T-cell (primary cell): ENCODE measurements at places on chromosomes 5 and 9. TPM values are rescaled to one million over a fixed set of nuclear protein-coding genes. Genes with fewer than 3 reads are reported as not detected.

GRCh38 chr9:2567922-2568321 lies 53.7 kb upstream of the VLDLR start:
- DNase-seq, result no peak

Gene CDC25C
- not detected for total RNA-seq

GRCh38 chr5:138925090-138925635 lies 50.0 kb upstream of the LRRTM2 start:
- no peak for DNase-seq

Gene GPRIN1
- 1.2 TPM for total RNA-seq

Gene LCN15
- not detected for total RNA-seq

Gene PCDHGC5
- not detected for total RNA-seq

GRCh38 chr9:75084081-75084672 lies 3.8 kb downstream of the NMRK1 start:
- DNase-seq, result no peak

Gene FGF18
- total RNA-seq, result not detected

GRCh38 chr9:87286506-87286905 lies 211.2 kb upstream of the DAPK1 start:
- DNase-seq, result no peak

DNA sequence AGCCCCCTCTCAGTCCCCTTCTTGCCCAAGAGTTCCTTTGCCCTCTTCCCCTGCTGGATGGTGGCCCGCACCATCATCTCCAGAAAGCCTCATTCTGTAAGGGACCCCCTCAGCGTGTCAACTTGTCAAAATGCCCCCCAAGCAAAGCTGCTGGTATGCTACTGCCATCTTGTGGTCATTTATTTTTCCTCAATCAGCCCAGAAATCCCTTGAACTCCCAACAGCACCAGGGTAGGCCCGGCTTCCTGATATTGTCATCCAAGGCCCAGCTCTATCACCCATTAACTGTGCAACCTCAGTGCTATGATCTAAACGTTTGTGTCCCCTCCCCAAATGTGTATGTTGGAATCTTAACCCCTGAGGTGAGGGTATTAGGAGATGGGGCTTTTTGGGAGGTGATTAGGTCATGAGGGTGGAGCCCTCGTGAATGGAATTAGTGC lies 53.2 kb upstream of the FBXW11 start:
- DNase-seq, result no peak

Gene ANKRD34B
- not detected for total RNA-seq

DNA sequence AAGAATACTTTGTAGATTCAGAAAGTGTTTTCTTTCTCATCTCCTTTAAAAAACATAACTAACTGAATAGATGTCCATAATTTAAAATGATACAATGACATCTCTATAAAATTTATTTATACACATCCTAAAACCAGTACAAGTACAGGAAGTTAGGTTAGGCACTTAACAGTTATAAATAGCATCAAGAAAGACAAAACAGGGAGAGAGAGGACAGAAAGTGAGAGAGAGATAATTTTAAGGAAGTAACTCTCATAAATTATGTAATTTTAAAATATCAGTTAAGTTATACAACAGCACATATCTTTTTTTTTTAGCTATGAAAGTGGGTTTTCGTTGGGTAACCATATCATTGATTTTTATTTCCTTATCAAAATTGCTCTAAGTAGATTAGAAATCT lies 1068.6 kb downstream of the TAF11L14 start:
- DNase-seq, result no peak

DNA sequence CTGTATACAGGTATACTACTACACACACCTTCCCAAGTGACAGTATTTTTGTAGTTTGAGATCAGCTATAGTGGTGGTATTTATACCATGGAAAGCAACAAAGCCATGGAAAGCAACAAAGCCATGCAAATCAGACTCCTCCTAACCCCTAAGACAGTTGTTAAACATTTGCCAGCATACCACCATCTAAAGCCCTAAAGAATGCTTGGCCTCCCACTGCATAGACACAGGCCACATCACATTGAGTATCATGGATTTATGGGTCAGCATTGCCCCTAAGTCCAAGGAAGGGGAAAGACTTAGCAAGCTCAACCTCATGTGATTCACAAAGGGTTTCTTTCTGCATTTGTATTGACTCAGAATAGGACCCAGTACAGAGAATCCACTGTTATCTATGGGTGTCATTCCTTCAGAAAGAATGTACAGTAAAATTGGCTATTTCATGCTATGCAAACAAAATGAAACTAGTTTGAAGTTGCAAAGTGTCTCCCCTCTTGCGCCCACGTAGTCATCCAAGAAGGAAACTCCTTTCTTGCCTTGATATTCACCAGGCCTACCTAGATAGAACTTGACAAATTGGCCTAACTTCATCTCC lies 70.4 kb upstream of the IQGAP2 start:
- DNase-seq, result no peak

Gene FOXD4L5
- 0.58 TPM for total RNA-seq

Gene PCDHAC2
- not detected for total RNA-seq

- DNase-seq, result no peak
These were observed 39.7 kb upstream of the TNFAIP8 start for GRCh38 chr5:119316086-119316485.

DNA sequence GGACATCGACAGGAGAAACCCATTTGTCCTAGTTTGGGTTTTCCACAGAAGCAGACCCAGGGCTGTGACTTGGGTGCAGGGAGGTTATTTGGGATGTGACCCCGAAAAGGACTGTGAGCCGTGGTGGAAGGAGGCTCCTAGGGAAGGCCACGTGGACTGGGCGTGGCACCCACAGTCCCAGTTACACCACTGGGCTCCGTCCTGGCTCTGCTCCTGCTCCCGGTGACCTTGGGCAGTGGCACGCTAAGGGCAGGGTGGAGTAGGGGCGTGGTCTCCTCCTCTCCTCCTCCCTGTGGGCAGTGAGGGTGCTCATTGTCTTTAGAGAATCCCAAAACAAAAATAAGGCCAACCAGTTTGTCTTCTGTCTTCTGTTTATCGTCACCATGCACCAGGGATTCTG lies 190.1 kb downstream of the GADD45G start:
- no peak for DNase-seq

Gene PCDHA9
- not detected for total RNA-seq

DNA sequence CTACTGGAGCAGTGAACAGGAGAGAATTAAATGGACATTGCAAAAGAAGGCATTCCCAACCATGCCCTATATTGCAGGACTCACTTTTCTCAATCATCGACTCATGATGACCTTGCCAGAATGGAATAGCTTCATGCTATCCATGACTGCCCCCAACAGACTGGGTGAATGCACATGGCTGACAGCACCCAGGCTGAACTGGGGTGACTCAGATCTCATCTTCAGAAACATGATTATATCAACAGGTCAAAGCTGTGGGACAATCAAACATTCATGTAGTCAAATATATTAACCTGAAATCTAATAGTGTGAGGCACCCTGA lies 34.7 kb upstream of the MIER3 start:
- no peak for DNase-seq

Gene EGFLAM
- not detected for total RNA-seq

Gene ALAD
- 35.2 TPM for total RNA-seq

DNA sequence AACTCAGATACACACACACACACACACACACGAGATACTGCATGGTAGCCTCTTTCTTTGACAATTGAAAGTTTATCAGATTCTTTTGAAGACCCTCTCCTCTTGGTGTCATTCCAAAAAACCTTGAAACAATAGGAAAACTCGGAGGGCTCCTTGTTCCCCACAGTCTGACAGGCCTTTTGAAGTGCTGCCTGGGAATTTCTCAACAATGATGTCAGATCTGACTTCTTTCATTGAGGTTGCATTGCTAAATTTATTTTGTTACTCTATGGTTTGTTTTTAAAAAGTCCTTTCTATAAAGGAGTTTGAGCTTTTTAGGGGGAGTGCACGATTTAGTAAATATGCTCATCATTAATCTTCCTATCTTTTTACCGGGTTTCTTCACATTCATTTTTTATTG lies 583.9 kb downstream of the SEMA5A start:
- DNase-seq, result no peak

DNA sequence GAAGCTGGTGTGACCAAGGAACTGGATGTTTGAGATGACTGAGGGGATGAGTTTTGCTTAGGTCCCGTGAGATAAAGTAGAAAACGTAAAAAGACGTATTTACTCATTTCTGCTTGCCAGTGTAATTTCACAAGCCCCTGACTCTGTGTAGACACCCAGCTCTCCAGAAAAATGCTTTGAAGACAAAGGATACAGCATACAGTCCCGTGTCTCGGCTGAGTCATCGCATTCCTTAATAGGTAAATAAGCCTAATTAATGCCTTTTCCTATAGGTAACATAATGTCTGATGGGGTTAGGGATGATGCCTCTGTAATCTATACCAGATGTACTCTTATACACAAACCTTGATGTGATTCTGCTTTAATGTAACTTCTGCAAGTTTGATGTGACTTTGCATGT lies 20.2 kb downstream of the S100Z start:
- DNase-seq, result no peak

GRCh38 chr5:42813533-42813932 lies 1.8 kb upstream of the SELENOP start:
- no peak for DNase-seq

Gene FCN2
- not detected for total RNA-seq

Gene PCDHGB7
- 0.20 TPM for total RNA-seq

DNA sequence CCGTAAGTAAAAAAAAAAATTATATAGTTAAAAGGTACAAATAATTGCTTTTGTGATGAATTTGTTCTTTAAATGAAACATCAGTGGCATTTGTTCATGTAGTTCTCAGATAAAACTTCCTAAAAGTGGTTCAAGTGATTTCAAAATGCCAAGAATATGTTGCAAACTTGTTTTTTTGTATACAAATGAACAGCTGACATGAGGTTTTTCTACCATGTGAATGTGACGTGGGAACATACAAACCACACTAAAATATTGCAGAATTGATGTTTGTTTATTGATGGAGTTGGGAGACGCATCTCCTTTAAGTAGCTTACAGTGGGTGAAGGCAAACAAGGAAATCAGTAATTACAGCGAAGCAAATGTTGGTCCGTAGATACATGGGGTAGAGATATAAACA lies 16.9 kb downstream of the BASP1 start:
- no peak for DNase-seq

- DNase-seq, result no peak
These were observed 4.6 kb downstream of the SMARCA2 start for GRCh38 chr9:2019723-2020122.

- DNase-seq, result no peak
These were observed at the start of gene FABP6 for GRCh38 chr5:160229190-160229742. FABP6 (plus strand) TSS chr5:160229506; CDS start chr5:160229558, 52 bp downstream.

DNA sequence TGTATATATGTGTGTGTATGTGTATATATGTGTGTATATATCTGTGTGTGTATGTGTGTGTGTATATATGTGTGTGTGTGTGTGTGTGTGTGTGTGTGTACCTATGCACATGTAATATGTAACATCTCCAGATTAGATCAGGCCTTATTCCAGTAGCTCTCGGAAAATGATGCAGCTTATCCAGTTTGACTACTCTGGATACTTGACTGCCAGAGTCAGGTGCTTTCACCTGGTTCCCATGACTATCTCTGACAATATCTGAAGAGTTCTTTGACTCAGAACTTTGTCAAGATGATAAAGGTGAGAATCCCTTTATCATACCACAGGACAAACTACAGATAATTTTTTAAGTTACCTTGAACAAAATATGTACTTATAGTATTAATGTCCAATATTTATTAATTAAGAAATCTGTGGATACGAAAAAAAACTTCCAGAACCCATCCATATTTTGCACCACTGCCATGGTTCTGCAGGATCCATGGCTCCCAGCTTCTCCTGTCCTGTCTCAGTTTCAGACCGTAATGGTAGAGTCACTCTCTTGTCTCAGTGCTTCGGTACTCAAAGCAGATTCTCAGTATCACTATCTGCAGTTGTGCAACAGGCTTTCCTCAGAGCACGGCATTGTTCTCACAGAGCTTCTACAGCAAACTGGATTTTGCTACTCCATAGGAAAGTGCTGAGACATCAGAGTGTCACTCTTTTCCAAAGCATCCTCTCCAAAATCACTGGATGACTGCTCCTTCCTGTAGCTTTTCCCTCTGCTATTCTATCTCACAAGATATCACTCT lies 164.4 kb upstream of the SLC12A2 start:
- no peak for DNase-seq

- DNase-seq, result no peak
These were observed 94.8 kb upstream of the CDH12 start for GRCh38 chr5:22947921-22948320.

GRCh38 chr5:6700074-6700684 lies 13.1 kb upstream of the TENT4A start:
- DNase-seq, result no peak

GRCh38 chr5:148090773-148091250 lies 27.0 kb downstream of the SPINK5 start:
- no peak for DNase-seq

- no peak for DNase-seq
These were observed at the start of gene ADAMTS13 for GRCh38 chr9:133421615-133422542. ADAMTS13 (plus strand) TSS chr9:133422367; CDS start chr9:133422444, 77 bp downstream.

Gene CATSPER3
- total RNA-seq, result not detected

Gene SPAAR
- total RNA-seq, result not detected

Gene PTPN3
- 0.12 TPM for total RNA-seq

DNA sequence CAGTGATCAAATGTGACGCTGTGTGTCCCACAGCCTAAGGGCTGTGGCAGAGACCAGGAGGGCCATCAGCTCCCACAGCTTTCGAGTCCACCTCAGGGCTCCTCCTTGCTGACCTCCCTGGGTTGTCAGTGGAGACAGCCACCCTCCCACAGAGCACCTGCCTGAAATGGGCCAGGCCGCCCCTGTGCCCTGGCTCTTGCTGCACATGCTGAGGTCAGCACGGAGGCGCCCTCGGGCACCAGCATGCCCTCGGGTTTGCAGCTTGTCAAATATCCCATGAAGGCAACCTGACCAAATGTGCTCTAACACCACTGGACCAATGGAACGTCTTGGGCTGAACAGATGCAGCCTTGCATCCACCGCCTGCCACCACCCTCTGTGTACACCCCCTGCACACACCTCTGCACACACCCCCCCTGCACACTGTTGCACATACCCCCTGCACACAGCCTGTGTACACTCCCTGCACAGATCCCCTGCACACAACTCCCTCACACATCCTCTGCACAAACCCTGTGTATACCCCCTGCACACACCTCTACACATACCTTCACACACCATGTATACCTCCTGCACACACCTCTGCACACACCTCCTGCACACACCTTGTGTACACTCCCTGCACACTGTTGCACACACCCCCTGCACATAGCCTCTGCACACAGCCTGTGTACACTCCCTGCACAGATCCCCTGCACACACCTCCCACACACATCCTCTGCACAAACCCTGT lies 2.0 kb upstream of the CEP72 start:
- no peak for DNase-seq

- no peak for DNase-seq
These were observed 77.8 kb downstream of the MUSK start for GRCh38 chr9:110746211-110746930.
